Urinary bladder (tissue), 4 donors: ENCODE measurements at places on chromosomes 16 and 17. TPM values are rescaled to one million over a fixed set of nuclear protein-coding genes. Genes with fewer than 3 reads are reported as not detected.

DNA sequence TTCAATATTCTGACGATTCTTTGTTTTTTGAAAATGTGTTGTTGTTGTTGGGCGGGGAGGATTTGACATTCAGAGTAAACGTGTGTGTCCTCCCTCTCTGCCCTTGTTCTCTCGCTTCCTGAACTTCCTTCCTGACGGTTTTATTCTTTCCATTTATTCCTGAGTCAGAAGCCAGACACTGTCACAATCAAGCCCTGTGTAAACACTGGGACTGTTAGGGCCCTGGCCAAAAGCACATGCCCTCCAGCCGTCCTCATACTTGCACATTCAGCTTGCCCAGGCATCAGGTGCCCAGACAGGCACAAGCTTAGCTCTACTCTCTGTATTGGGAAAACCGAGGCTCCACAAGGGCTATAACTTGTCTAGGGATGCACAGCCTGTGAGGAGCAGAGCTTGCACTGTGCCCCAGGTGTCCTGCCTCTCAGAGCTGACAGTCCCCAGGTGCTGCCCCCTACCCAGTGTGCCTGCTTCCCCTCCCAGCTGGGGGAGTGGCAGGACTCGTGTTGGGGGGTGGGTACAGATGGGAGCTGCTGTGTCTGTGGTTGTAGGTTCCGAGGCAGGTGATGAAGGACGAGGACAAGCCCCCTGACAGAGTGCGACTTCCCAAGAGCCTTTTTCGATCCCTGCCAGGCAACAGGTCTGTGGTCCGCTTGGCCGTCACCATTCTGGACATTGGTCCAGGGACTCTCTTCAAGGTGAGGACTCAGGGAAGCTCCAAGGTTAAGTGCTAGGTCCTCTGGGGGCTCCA is 9.7 kb downstream of the ADGRG3 start:
- no peak for DNase-seq

Gene PER1
- 29.9 TPM for total RNA-seq

Gene ZFPM1
- total RNA-seq = 2.7 TPM

Gene ASGR1
- 1.7 TPM for total RNA-seq

DNA sequence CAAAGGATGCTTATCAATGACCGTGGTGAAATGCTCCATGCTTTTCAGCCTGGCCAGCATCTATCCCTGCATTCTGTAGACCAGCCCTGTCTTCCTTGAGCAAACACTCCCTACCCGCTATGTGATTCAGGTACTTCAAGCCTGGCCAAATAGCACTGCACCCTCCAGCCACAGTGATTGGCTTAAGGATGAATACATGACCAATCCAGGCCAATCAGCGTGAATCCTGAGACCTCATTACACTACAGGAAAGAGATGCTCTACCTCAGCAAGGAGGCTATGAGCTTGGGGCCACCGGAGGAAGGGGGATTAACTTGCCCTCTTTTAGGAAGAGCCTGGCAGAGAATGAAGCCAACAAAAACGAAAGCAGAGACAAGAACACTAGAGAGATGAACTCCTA is 162.5 kb downstream of the ZNF423 start:
- DNase-seq = no peak

GRCh38 chr17:5665164-5665563 is 80.9 kb upstream of the NLRP1 start:
- DNase-seq = no peak

Gene CLEC19A
- total RNA-seq = not detected

GRCh38 chr17:68100000-68100641 is 64.6 kb downstream of the KPNA2 start:
- DNase-seq = no peak

Gene SOCS1
- total RNA-seq = 6.9 TPM
